Fibroblast of the aortic adventitia (primary cell): ENCODE measurements at places on chromosomes 11 and 22. TPM values are rescaled to one million over a fixed set of nuclear protein-coding genes. Genes with fewer than 3 reads are reported as not detected.

EXT2 gene
- 100 and 148 TPM in 2 replicates for total RNA-seq

DKK3 gene
- total RNA-seq, result 94.3 and 334 TPM in 2 replicates

ATP6V1E1 gene
- total RNA-seq, result 72.3 and 115 TPM in 2 replicates

CTSD gene
- total RNA-seq, result 184 and 221 TPM in 2 replicates

HSPB2 gene
- 1.5 and 3.3 TPM in 2 replicates for total RNA-seq

SOX6 gene
- 0.36 and 1.8 TPM in 2 replicates for total RNA-seq

OR2AT4 gene
- total RNA-seq, result under 0.01 TPM in 1 of 2 replicates, not detected in the other

OR4D10 gene
- not detected in 2 replicates for total RNA-seq

SMTNL1 gene
- not detected in 2 replicates for total RNA-seq

PTPRCAP gene
- total RNA-seq, result 0.41 and 0.45 TPM in 2 replicates

IGHMBP2 gene
- 10.8 and 11.0 TPM in 2 replicates for total RNA-seq

LSP1 gene
- total RNA-seq, result 18.7 and 40.2 TPM in 2 replicates

ZC3H12C gene
- 8.7 and 17.4 TPM in 2 replicates for total RNA-seq

CDCA5 gene
- total RNA-seq, result 2.5 and 19.3 TPM in 2 replicates

SYNGR1 gene
- 3.9 and 14.2 TPM in 2 replicates for total RNA-seq

OR6A2 gene
- 0.27 and 0.33 TPM in 2 replicates for total RNA-seq

CRACR2B gene
- 1.3 and 1.8 TPM in 2 replicates for total RNA-seq

DNA sequence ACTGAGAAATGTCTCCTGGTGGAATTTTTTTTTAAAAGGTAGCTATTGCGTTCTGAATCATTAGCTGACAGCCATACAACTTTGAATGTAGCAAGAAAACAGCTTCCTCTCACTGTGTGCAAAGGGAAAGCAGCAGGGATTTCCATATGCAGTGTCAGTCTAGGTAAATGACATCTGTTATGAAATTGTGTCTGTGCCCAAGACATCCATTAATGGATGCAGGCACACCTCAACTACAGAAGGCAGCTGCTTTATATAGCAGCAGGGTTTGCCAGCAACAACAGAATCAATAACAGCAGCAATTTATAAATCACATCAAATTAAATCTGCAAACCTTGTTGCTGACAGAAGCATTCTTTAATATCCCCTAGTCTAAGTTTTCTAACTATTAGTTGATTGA is 745.3 kb upstream of the RAG2 start:
- no peak for DNase-seq

GRCh38 chr11:78698612-78699011 is 123.9 kb upstream of the NARS2 start:
- peak; percentile 93 for DNase-seq

DNA sequence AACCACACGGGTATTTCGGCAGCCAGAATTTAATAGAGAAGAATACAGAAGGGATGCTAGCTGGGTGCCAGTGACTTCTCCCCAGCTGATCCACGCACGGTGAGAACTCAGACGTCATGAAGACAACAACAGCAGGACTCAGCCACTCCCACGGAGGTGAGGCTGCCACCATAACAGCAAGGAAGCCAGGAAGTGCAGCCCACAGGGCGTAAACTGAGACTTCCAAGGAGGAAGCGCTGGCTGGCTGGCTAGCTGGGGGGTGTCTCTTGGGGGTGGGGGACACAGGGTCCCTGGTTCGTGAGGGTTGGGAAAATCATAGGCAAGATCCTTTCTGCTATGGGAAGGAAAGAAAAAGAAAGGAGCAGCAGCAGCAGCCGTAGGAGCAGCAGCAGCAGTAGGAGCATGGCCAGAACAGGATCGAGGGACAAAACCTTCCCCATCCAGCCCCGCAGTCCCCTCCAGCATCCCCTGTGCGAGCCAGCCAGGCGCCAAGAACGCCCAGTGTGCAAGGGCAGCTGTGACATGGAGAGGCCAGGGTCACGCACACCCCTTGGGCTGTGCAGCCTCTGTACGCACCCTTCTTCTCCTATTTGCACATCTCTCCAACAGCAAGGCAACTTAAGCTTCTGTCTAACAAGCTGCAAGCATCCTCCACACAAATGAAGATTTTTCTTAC is 49.6 kb upstream of the SHANK2 start:
- no peak for DNase-seq

GRCh38 chr11:82288471-82288870 is 445.2 kb downstream of the FAM181B start:
- DNase-seq, result no peak

DNA sequence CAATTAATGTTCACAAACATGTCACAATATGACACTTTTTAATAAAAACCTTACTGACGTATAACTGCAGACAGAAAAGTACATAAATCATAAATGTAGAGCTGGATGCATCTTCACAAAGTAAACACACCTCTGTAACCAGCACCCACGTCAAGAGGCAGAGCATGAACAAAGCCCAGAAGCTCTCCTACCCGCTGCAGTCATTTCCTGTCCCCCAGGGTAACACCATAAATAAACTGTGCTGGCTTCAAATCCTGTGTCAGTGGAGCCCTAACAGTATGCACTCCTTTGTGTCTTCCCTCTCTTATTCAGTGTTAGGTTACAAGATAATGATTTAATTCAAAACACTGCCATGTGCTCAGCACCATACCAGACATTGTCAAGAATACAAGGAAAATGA is 5.7 kb downstream of the SYT13 start:
- no peak for DNase-seq

DNA sequence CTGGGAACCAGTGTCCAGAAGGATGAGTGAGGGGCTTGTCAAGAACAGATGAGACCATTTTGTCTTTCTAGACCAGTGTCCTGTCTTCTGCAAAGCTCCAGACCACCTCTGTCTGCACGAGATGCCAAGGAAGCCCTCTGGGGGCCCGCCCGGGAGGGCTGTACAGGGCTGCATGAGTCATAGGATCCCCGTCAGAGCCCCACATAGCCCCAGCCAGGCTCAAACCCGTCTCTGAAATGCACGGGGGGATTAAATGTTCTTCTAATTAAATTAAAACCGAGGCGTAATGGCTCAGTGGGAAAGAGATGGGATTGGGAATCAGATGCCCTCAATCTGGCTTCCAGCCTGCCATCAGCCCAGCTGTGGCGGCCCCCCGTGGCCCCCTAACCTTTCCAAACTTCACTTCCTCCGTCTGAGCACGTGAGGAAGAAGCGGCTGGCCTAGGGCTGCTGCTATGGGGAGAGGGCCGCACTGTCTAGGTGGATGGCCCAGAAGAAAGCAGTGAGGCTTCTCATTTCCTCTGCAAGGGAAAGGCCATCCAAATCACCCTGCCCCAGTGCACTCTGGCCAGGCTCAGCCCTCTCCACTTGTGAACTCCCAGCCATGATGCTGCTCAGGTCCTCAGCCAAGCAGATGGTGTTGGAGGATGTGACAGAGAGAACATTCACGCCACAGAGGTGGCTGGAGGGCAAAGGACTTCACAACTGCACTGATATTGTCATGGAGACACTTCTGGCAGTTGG is 32.8 kb downstream of the KCNQ1OT1 start:
- DNase-seq, result no peak

DNA sequence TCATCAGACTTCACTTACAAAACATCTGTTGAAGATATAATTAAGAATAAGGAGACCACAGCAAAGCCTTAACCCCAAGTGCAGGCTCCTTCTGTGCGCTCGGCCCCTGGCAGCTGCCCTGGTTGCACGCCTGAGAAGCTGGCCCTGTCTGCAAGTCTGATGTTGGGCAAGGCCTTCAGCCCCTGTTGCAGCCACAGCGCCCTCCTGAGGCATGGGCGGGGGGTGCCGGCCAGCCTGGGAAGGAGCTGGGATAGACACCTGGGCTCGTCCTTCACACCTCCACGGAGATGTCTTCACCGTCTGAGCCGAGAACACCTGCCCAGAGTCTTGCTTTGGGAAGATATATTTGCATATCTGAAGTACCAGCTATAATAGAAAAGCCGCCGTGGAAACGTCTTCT is 104.1 kb downstream of the MPPED1 start:
- DNase-seq, result no peak

- DNase-seq, result peak; percentile 75
These were observed 56.7 kb upstream of the RAB38 start for GRCh38 chr11:88231894-88232482.

- DNase-seq, result no peak
These were observed 181.8 kb downstream of the UVRAG start for GRCh38 chr11:75996523-75997442.

DNA sequence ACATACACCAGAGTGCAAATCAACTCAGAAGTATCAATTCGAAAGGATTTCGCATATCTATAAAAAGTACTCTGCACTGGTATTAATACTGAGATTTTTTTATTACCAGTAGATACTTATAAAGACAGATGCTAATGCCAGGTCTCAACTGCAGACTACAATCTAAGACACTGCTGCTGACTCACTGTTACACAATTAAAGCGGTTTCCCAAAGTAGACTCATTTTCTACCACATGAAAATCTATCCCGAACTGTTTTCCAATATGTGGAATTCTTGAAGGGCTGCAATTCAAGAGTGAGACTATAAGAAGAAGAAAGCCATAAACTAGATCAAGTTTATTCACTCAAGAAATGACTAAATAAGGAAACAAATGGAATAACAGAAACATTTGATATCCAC is 57.2 kb upstream of the ARHGAP32 start:
- peak; percentile 90 for DNase-seq

GRCh38 chr11:36258730-36259360 is 30.4 kb downstream of the COMMD9 start:
- DNase-seq, result peak; percentile 78

DNA sequence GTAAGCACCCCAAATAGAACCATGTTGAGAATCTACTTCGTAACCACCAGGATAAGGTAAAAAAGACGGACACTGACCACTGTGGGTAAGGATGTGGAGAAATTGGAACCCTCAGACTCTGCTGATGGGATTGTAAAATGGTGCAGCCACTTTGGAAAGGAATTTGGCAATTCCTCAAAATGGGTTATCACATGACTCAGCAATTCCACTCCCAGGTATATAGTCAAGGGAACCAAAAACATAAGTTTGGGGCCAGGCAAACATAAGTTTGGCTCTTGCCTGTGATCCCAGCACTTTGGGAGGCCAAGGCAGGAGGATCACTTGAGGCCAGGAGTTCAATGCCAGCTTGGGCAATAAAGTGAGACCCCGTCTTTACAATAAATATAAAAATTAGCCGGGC is 5.1 kb upstream of the CABP2 start:
- no peak for DNase-seq

DNA sequence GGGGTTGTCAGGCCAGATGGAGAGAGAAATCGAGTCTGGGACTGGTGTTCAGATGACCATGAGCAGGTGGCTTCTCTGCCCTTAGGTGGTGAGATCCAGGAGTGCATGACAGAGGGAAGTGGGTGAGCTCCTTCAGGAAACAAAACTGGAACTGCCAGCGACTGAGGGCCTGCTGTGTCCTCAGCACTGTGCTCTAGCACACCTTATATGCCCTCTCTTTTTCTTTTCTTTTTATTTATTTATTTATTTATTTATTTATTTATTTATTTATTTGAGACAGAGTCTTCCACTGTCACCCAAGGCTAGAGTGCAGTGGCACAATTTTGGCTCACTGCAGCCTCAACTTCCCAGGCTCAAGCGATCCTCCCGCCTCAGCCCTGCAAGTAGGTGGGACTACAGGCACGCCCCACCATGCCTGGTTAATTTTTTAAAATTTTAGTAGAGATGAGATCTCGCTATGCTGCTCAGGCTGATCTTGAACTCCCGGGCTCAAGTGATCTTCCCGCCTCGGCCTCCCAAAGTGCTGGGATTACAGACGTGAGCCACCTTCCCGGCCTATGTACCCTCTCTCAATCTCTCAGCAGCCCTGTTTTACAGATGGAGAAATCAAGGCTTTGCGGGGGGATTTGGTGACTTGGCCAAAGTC is 14.8 kb upstream of the RASD2 start:
- no peak for DNase-seq

DNA sequence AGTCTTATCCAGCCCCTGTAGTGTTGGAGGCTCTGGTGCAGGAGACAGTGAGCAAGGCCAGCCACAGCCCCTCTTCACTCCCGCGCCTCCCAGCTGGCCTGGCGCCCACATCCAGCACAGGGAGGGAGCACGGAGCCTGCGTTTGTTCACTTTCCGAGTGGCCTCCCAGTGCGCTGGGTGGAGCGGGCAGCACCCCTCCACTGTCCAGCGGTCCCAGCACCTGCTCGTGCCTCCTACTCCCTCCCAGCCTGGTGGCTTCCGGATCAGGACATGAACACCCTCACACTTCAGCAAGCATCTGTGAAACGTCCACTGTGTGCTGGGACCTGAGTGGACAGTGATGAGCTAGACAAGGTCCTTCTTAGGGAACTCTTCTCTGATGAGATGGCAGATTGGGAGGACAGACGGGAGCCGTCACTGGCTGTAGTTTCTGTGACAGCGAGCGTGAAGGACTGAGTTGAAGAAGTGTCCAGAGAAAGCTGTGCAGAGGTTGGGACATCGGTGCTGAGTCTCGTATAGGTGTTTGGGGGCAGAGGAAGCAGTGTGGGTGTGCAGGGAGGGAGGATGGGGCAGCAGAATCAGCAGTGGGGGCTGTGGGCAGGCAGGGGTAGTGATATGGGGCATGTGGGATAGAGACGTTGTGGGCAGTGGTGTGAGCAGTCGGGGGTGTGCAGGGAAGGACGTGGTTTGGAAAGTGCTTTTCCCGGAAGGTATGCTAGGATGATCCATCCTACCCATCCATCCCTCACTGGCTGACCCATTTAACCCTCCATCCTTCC is 256.8 kb downstream of the TBC1D22A start:
- no peak for DNase-seq

DNA sequence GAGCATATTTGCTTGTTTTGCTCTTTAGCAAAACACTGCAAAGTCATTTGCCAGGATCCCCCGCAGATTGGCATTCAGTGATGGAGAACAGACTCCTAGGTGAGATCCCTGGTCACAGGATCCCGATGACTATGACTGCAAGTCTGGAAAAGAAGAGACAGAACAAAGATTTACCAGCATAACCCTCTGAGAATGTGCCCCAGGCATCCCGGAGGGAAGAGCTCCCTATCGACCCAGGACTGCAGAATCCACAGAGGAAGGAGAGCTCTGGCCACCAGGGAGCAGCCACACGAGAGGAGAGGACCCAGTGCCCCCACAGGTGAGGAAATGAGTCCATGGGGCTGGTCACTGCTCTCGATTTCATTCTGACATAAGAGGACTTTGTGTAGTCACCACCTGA is 105.2 kb downstream of the ZNF280B start:
- no peak for DNase-seq

- DNase-seq, result no peak
These were observed 733 bp upstream of the ACP2 start for GRCh38 chr11:47249378-47249715.

DNA sequence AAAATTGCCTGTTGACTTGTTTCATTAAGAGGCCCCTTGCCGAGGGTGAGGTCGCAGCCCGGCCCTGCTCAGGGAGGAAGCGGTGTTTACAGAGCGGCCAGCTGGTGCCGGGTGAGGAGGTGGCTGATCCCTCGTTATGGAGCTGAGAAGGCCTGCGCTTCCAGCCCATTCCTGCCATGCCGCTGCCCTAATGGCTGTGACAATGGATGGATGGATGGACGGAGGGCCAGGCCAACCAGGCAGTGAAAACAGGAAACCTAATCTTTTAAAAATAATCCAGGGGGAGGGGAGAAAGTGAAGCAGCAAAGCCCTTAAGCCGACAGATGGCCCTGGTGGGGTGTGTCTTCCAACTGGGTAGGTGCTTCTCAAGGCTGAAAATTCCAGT is 38.5 kb downstream of the BCR start:
- no peak for DNase-seq
